ENCODE measurements at places on chromosomes 1 and 21. TPM values are rescaled to one million over a fixed set of nuclear protein-coding genes. Genes with fewer than 3 reads are reported as not detected.

AK5 gene
- total RNA-seq: 76.0 TPM

GPR52 gene
- total RNA-seq: 1.9 TPM

APOBEC4 gene
- not detected for total RNA-seq

GRCh38 chr1:44436401-44437106, 31.5 kb downstream of the RNF220 start:
- no peak for DNase-seq

CFHR5 gene
- 0.11 TPM for total RNA-seq

CDC20 gene
- total RNA-seq: 16.3 TPM

Data from spinal cord (tissue), 10 donors.